Activated CD8-positive, alpha-beta memory T cell treated with anti-CD3 and anti-CD28 coated beads for 1 hour (primary cell): ENCODE measurements at places on chromosomes 2 and 18.

DNA sequence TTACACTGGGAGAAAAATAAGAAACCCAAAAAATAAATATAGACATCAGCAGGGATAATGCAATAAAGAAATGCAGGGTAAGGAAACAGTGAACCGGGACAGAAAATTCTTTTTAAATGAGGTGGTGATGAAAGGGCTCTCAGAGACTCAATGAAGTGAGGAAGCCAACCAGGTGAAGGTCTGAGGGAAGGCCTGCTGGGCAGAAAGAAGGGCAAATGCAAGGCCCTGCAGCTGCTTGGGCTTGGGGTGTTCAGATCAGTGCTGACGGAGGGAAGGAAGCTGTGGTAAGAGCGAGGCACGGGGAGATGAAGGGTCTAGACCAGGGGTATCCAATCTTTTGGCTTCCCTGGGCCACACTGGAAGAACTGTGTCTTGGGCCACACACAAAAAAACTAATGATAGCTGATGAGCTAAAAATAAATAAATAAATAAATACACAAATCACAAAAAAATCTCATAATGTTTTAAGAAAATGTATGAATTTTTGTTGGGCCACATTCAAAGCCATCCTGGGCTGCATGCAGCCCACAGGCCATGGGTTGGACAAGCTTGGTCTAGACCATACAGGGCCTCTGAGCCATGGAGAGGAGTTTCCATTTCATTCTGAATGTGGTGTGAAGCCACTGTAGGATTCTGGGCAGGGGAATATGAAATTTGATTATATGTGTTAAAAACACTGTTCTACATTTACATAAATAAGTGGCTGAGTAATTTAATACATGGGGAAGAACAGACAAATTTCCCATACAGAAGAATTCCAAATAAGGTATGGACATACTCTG lies 96.3 kb upstream of the DNMT3A start:
- no peak for DNase-seq

DNA sequence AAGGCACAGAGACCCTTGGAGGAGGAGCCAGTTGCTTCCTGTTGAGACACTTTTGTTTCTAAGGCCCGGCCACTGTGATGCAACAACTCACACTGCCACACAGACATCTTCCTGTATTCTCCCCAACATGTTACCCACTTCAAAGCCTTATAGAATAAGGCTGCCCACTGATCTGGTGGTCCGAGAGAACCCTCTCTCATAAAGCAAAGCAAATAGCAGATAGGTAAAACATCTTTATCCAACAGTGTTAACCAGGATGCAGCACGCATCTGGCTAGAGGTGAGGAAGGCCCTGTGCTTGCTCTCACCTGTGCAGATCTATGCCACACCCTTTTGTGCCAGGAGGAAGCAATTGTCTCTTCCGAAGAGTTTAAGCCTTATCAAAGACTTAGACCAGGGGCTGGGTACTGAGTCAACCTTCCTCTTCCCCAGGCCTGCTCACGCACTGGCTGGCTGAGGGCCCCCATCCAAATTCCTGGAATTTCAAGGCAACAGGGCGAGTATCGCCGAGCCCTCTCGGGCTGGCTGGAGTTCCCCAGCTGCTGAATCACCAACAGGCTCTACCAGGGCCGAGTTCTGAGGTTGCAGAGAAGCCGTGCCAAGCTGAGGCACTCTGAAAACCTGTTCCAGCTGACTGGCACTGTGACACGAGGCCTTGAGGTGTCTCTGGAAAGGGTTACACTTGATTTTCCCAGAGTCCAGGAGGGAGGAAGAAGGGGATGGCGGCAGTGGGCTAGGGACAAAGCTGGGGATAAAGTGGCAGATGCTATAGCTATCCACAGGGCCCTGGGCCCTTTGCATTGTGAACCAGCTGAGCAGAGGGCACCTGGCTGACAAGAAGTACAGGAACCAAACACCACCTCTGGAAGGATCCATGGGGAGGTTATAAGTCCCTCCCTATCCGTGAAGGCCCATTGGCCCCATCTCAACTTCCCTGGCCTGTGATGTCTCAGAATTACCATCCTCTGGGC lies 29.3 kb downstream of the TGFA start:
- no peak for DNase-seq

GRCh38 chr18:45503990-45504389 lies 111.3 kb upstream of the SLC14A2 start:
- DNase-seq: no peak

GRCh38 chr2:26245810-26246209 lies 1.1 kb downstream of the HADHB start:
- no peak for DNase-seq

DNA sequence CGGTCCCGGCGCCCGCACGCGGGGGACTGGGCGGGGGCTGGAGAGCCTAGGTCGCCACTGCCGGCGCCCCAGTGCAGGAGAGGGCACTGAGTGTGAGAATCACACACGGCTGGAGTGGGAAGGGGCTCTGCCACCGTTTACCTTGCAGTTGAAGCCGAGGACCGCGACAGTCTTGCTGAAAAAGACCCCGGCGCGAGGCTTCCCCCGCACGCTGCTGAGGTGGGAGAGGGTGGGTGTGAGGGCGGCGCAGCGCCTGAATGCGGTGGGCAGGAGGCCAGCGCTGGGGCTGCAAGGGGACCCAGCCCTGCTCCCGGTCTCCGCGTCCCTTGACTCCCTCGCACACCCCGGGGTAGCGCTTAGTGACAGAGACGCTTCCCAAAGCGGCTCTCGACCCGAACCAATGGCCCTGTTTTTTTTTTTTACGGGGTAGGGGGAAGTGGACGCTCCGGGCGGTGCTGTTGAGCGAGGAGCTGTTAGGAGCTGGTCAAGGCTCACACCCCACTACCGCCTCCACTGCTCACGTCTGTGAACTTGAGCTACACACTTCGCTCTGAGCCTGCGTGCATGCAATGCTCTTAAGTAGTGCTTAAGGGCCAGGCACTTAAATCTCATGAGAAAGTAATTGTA lies 794 bp downstream of the NOTO start:
- DNase-seq: no peak

DNA sequence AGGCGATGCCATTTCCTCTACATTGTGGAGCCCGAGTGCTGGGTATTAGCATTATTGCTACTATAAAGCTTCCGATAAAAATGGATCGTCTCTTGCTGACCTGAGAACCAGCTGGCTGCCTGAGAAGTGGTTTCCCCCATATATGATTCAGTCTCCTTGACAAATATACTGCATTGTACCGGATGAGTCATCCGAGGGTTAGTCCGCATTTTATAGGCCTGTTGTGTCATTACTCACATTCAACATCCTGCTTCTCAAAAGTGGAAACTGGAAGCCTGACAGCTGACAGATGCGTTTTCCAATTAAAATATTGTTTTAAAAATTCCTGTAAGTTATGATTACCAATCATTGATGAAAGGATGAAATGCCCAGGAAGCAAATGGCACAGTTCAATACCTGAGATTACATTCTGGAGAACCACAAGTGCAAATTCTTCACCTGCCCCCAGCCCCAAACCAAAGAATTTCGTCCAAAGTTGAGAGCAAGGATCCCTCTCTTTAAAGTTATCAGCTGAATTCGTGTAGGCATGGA lies 65.7 kb downstream of the SPRED2 start:
- no peak for DNase-seq

- DNase-seq: peak; percentile 49
Observed at GRCh38 chr2:70084973-70085710, 2.1 kb upstream of the PCBP1 start.

GRCh38 chr2:127154396-127154795 lies 47.4 kb upstream of the BIN1 start:
- DNase-seq: no peak

DNA sequence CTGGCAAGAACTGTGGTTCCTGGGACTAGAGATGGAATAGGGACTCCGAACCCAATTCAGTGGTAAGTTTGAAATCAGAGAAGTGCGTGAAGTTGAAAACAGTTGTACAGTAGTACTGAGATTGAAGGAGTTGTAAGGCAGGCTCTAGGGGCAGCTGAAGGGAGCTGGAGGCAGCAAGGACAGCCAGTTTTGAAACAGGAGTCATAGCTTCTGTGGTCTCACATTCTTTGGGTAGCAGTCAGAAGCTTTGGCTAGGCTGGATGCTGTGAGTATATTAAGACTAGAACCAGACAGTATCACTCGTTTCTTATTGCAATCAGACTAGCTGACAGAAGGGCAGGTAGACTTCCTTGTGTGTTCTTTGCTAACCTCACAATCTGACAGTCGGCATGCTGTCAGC lies 64.5 kb upstream of the ADAM23 start:
- no peak for DNase-seq

DNA sequence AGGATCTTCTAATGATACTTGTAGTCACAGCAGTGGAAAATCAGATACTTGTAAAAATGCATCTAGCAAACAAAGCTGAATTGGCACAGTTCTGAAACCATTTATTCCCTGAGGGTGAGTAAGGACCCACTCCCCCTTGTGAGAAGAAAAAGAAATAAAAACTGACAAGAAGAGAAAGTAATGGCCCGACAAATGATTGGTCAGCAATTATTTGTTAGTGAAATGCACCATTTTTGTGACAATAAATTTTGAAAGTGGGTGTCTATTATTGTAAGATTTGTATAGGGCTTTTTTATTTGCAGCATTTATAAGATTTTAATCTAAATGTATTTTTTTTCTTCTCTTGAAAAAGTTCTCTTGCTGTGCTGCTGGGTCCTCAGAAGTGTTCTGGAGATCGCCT lies 600.8 kb downstream of the STK39 start:
- no peak for DNase-seq

DNA sequence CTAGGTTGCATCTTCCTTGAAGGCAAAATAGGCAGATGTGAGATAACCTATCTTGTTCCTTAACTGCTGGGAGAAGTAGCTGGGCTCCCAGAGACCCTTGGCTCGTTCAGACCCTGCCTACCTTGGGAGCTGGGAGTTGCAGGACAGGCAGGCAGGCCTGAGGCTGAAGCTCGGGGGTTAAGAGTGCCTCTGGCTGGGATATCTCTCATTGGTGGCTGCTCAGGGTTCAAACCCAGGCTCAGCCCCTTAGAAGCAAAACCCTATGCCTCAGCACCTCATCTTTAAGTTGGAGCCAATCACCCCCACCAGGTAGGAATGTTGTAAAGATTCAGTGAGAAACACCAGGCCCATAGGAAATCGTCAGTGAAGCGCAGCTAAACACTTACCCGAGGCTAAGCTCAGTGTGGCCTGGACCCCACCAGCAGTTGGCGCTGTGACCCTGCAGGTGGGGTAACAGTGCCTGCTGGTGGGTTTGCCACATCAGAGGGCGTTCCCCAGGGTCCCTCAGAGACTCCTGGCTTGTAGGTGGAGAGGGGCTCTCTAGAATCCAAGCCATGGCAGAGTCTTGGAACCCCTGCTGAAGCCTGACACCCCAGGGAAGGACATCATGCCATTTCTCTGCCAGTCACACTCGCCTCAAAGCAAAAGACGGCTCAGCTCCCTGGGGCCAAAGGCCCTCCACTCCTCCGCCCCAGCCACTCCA lies 54.6 kb upstream of the GPR17 start:
- peak; percentile 31 for DNase-seq

DNA sequence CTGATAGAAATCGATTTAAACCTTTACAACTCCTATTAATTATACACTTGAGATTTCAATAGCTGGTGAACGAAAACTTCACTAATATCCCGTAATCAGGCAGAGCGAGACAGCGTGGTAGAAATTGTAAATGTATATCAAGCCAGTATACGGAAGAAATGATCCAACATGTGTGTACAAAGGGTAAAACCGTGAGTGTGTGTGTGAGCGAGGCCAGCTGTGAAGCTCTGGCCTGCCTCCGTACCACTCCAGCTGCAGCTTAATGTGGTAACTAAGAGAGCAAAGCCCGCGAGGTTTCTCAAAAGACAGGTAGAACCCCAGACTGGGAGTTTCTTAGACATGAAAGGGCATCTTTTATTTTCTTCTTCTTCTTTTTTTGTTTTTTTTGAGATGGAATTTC lies 52.3 kb upstream of the ZNF516 start:
- no peak for DNase-seq

- DNase-seq: no peak
Observed at GRCh38 chr2:158380746-158381145, 75.8 kb downstream of the CCDC148 start.

DNA sequence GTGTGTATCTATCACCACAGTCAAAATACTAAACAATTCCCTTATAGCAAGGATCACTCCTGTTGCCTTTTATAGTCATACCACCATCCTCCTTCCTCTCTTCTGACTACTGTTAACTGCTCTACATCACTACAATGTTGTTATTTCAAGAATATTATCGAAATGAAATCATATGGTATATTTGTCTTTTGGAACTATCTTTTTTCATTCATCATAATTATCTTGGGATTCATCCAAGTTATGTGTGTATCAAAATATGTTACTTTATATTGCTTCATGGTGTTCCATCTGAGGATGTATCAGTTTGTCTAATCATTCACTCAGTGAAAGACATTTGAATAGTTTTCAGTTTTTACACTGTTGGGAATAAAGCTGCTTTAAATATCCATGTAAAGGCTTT lies 1423.0 kb upstream of the PIK3C3 start:
- DNase-seq: no peak

DNA sequence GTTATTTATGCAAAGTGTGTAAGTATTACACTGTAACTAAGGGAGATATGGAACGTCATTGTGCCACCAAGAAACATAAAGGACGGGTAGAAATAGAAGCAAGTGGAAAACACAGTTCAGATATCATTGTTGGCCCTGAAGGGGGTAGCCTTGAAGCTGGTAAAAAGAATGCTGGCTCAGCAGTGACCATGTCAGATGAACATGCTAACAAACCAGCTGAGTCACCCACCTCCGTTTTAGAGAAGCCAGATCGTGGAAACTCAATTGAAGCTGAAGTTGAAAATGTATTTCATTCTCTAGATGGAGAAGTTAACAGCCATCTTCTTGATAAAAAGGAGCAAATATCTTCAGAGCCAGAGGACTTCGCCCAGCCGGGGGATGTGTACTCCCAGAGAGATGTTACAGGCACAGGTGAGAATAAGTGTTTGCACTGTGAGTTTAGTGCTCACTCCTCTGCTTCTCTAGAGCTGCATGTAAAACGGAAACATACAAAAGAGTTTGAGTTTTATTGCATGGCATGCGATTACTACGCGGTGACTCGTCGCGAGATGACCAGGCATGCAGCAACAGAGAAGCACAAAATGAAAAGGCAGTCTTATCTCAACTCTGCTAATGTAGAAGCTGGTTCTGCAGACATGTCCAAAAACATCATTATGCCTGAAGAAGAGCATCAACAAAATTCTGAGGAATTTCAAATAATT lies 36.1 kb downstream of the ZNF407 start:
- DNase-seq: no peak

DNA sequence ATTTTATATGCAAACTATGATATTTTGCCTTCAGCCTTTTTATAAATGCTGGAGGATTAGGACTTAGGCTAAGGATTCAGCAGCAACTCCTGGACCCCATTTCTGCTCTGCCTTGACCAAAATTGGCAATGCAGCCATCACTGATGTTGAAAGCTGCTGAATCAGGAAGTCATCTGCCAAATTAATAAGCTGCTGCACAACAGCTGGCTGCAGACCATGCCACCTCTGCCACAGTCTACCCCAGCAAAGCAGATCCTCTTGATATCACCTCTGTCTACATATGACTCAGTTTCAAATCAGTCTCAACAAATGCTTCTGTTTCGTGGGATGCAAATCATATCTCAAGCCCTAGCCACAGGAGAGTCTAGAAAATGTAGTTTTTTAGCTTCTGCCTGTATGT lies 7.1 kb upstream of the SOS1 start:
- no peak for DNase-seq
